ENCODE measurements at places on chromosomes 16 and 17.
A peak's percentile ranks its signal among the peaks of the same experiment; 100 is the strongest.

DNA sequence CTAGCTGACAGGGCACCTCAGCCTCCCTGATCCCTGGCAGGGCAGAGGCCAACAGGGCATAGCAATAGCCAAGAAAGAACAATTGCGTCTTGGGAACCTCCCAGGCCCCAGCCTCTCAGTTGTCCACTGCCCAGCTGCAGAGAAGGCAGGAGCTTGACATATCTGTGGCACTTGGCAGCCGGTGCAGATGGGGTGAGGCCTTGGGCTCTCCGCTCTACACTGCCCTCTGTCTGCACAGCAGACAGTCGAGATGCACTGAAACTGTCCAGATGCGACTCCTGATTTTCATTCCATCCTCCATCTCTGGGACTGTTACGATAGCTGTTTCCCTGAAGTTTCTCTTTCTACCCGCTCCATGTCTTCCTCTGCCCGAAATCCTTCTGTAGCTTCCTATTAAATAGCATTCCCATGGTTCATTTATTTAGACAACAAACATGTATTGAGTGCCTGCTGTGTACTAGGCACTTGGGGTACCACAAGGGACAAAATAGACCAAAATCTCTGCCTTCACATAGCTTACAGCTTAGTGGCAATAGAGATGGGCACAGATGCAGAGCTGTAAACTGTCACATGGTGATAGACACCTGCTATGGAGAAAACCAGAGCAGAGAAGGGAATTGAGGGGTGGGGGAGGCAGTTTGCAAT, 3.3 kb downstream of the POLR3E start:
- peak; percentile 71 for DNase-seq

GRCh38 chr17:76379275-76379641, 5.2 kb upstream of the SPHK1 start:
- DNase-seq = no peak

- DNase-seq = no peak
These were observed 10.7 kb upstream of the PRPF8 start for GRCh38 chr17:1695365-1695764.

DNA sequence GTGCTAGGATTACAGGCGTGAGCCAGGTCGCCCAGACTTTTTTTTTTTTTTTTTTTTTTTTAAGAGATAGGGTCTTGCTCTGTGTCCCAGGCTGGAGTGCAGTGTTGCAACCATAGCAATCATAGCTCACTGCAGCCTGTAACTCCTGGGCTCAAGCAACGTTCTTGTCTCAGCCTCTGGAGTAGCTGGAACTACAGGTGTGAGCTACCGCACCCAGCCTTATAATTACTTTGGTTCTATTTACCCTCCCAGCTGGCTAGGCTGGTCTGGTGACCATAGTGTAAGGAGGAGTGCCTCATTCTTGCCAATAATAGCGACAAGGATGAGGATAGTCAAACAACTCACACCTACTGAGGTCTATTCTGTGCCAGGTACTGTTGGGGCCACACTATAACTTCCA, 39.6 kb upstream of the USP7 start:
- no peak for DNase-seq

GRCh38 chr16:79130616-79131015, 469.9 kb downstream of the MAF start:
- DNase-seq = no peak

DNA sequence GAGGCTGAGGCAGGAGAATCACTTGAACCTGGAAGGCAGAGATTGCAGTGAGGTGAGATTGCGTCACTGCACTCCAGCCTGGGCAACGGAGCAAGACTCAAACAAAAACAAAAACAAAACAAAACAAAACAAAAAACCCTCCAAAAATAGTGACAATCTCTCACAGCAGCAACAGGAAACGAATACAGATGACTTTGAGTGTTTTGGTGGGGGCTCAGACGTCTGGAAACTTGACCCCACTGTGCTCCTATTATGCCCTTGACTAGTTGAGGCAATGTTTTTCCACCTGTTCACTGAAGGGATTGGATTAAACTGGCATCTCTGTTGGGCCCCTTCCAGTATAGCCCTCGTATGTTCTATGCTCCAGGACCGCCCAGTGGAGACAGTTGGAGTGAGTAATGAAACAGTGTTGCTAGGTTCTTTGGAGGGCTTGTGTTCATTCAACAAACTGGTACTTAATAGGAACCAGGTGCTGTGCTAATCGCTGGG, 167.0 kb downstream of the UTP18 start:
- no peak for DNase-seq

- no peak for DNase-seq
These were observed 69.4 kb upstream of the TNRC6C start for GRCh38 chr17:77889135-77889505.

DNA sequence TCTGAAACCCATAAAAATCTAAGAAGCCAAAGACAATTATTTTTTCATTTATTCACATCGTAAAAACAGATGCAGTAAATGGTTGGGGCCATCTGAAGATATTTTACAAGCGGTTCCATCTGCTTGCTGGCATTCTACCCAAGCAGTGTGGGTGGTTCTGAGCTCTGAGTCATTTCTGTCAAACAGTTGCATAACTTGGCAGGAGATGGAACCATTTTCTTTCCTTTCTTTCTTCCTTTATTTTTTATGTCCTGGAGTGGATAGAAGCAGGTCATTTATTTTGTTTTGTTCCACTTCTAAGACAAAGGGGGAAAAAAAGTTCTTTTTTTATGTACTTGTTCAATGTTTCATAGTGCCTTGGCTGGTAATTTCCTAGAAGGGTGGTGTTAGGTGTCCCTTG, 1151.9 kb upstream of the GOT2 start:
- DNase-seq = peak; percentile 41

- DNase-seq = peak; percentile 71
These were observed 19.1 kb upstream of the TEX2 start for GRCh38 chr17:64281962-64282752.

DNA sequence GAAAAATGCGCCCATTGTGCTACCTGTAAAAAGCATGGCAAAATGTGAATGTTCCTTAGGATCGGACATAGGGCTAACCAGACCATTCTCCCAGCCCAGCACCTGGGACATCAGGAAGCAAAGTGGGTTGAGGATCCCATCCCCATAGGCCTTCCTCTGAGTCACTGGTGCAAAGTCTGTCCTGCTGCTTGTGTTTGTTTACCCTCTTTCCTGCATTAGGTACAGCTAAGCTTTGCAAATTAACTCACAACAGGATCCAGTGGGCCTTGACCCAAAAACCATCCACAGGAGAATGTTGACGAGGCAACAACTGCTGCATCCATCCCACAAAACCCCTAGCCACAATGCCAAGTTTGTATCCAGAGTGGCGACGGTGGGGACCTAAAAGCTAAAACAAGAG, 106.2 kb downstream of the GRIN2A start:
- DNase-seq = no peak

DNA sequence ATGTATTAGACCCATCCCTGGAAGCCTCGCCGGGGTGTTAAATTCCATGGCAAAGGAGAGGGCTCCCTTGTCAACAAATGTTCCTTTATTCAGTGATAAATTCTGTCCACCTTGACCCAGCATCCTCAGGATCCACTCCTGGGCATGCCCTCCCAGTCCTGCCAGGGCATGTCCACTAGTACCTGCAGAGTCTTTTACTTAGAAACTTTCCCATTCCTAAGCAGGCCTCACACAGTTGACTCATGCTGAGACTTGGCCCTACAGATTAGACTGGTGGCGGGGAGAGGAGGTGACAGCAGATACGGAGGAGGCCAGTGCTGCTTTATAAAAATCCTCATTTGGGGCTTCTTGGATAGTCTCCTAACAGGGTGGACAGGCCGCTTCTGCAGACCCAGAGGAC, 88.8 kb downstream of the CYLD start:
- DNase-seq = no peak

DNA sequence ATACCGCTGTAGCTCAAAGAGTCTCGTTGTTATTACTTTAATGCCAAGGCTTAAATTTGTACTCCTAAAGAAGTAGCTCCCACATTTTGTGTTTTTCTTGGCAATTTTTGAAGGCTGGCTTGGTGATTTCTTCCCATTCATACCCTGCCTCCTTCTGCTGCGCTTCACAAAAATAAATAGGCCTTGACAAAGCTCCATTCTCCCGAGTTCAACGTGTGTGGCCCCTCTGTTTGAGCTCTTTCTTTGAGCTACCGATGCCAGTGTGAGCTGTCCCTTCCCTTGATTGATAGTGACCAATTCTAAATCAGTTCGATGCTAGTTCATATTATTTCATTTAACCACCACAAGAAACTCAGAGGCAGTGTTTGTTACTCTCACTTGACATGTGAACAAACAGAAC, 96.8 kb downstream of the MAP2K6 start:
- no peak for DNase-seq

DNA sequence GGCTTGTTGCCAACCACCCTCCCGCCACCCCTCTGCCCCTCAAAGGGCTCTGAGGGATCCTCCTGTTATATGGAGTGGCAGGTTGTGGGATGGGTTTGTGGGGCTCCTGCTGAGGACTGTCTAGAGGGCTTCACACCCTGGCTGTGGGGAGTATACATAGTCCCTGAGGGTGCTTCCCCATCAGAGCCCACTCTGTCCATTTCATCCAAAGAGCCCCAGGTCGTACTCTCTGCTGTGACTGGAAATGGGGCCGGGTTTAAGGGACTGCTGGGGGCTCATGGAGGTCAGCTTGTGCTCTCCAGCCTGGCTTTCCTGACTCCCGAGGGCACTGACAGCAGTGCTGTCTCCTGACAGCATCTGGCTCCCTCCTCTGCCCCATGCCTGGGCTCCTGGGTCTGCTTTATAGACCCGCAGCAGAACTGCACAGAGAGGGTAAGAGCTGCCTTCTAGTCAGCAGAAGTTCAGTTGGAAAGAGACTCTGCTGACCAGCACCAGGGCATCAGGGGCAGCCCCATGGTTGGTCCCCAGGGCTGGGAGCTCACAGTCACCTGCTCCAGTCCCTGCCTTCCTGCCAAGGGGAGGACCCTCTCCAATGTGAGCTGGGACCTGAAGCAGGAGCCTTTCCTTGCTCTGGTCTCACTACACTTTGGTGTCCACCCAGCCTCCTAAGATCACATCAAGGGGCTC, 17.8 kb upstream of the TNS4 start:
- DNase-seq = no peak

- no peak for DNase-seq
These were observed 152.6 kb downstream of the MAP2K6 start for GRCh38 chr17:69567130-69567529.

GRCh38 chr17:882827-883585, 96.6 kb downstream of the NXN start:
- DNase-seq = no peak

- DNase-seq = no peak
These were observed 69.6 kb upstream of the ZNF750 start for GRCh38 chr17:82909322-82909904.

GRCh38 chr17:18262641-18263040, 2.2 kb downstream of the MIEF2 start:
- no peak for DNase-seq
